ENCODE measurements at places on chromosomes 13 and 19.

DNA sequence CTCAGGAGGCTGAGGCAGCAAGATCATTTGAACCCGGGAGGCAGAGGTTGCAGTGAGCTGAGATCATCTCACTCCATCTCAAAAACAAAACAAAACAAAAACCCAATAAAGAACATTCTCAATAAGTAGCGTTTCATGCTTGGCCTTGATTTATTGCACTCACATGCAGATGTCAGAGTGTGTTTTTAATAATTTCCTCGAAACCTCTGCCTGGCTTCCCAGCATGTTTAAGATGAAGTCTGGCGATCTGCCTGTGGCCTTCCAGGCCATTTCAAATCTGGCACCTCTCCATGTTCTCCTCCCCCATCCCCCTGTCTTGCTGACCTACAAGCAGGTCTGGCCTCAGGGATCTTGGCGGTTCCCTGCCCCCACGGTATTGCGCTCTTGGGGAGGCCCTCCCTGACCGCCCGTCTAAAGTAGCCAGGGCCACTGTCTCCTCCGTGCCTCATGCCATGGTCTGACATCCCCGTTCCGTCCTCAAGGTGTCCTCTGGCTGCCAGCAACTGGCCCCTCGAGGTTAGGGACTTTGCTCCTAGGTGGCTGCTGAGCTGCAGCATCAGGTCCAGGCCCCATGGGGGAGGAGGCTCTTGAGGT, 1.6 kb downstream of the WDR88 start:
- DNase-seq = no peak

GRCh38 chr19:548886-549830, 5.3 kb downstream of the GZMM start:
- no peak for DNase-seq

GRCh38 chr13:100789968-100790367, 115.4 kb upstream of the TMTC4 start:
- no peak for DNase-seq

DNA sequence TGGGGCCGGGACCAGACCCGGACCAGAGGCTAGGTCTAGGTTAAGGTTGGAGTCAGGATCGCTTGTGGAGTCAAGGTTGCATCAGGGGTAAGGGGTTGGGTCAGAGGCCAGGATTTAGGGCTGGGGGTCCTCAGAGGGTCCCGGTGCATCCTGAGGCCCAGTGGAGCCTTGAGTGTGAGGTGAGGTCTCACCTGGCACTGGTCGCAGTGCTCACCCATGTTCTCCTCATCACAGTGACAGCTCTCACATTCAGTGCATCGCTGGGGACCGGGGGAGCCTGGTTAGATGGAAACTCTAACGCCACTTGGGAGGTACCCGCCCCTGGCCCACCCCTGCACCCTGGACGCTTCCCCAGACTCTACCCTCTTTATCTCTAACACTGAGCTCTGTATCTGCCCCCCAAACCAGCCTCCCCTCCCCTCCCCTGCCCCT, 3.1 kb downstream of the HRC start:
- no peak for DNase-seq

- no peak for DNase-seq
These were observed 6.6 kb downstream of the EPS8L1 start for GRCh38 chr19:55082020-55082851.

DNA sequence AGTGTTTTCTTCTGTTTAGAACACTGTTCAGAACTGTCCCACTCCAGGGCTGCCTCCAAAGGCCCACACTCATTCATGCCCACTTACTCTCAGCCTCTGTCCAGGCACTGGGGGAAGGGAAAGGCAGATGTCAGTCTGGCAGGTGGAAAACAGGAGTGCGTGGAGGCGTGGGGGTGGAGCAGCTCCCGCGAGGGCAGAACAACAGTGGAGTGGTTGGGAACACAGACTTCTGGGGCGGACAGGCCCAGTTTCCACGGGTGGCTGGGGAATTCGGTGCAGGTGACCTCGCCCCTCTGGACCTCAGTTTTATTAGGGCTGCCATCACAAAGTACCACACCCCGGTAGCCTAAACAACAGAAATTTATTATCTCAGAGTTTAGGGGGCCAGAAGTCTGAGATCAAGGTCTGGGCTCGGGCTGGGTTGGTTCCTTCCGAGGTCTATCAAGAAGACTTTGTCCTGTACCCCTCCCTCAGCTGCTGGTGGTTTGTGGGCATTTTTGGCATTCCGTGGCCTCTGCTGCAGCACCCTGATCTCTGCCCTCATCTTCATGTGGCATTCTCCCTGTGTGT, 59.7 kb downstream of the SIPA1L3 start:
- no peak for DNase-seq

- DNase-seq = no peak
These were observed 462.2 kb downstream of the TSHZ3 start for GRCh38 chr19:30887042-30887441.

All from RWPE1 (cell line).